ENCODE measurements at places on chromosomes 16 and 17.

DNA sequence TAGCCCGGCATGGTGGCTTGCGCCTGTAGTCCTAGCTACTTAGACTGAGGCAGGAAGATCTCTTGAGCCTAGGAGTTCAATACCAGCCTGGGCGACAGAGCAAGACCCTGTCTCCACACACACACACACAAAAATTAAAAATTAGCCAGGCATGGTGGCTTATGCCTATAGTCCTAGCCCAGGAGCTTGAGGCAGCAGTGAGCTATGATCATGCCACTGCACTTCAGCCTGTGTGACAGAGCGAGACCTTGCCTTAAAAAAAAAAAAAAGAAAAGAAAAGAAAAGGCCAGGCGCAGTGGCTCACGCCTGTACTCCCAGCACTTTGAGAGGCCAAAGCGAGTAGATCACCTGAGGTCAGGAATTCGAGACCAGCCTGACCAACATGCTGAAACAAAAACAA is 23.9 kb downstream of the C17orf75 start:
- no peak for DNase-seq

- no peak for DNase-seq
Measured at GRCh38 chr16:50272111-50272571, 5.8 kb downstream of the ADCY7 start.

GRCh38 chr17:35586569-35587073 is 501 bp upstream of the AP2B1 start:
- DNase-seq = no peak

DNA sequence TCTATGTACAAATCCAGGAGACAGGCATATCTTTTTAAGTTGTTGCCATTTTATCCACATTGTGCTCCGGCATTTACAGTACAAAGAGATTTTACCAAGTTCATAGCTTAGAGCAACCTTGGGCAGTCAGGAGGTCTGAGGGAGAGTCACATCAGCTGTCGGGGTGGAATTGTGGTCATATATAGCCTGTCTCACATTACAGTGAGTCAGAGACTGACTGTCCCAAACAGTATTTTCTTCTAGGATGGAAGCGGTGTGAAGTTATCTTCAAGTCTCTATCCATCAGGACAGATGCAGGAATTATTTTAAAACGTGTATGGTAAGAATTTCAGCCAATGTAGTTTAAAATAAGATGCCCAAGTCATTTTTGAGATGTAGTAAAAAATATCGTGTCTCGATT is 53.0 kb downstream of the GPRC5B start:
- DNase-seq = peak; percentile 58

DNA sequence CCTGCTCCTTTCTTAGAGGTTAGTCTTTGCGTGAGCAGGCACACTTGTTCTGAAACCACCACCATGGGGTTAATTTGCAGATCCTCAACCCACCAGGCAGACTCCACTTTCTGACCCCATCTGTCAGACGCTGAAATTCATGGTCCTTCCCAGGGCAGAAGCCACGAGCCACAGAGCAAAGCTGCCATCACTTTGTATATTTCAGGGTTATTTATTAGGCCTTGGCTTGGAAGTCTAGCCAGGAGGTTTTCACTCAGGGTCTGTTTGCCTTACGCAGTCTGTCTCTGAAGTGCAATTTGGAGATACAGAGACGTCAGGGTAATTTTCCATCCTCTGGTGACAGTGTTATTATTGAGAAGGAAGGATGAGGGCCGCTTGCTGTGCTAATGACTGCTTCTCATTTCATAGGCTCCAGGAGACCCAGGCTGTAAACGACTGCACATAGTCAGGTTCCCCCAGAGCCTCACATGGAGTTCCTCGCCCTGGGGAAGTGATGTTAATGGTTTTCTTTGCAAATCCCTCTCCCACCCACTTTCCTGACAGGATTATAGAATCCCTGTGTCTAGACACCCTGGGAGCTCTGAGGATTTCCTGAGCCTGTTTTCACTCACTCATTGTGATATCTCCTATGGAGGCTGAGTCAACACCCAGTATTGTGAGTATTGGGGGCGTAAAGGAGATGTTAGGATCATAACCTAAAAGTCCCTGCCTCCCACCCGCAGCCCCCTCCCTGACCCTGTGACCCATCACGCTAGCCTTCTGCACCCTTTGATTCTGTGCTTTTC is 269.0 kb downstream of the ABCC12 start:
- peak; percentile 20 for DNase-seq

- DNase-seq = no peak
Measured at GRCh38 chr16:54233615-54234014, 53.0 kb downstream of the IRX3 start.

- no peak for DNase-seq
Measured at GRCh38 chr17:78408476-78409050, 30.1 kb downstream of the PGS1 start.

- DNase-seq = peak; percentile 30
Measured at GRCh38 chr17:80722661-80723060, 178.0 kb downstream of the RPTOR start.

DNA sequence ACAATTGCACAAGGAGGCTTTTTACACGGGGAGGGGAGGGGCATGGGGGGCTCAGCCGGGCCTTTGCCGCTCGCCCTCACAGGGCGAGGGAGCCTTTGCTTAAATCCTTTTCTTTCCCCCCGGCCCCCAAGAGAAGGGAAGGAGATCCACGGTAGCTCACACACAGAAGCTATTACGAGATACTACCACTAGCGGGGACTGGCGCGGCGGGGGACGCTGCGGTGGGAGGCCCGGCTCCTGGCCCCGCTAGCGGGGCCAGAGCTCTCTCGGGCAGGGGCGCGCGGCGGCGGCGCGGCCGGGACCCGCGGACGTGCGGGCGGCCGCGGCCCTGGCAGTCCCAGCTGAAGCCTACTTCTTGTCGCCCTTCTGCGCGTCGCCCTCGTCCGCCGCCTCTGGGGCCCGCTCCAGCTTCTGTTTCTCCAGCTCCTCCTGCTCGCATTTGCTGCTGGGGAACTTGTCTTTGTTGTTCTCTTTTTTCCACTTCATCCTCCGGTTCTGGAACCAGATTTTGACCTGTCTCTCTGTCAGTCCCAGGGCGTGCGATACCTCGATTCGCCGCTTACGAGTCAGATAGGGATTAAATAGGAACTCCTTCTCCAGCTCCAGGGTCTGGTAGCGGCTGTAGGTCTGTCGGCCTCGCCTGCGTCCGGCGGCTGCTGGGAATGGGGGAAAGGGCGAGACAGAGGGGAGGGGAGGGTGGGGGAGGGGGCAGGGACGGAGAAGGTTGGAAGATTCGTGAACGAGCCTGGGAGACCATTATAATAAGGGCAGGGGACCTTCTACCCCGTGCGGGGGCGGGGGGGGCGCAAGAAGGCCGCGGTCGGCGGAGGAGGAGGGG is 2.0 kb downstream of the HOXB8 start:
- DNase-seq = no peak

- no peak for DNase-seq
Measured at GRCh38 chr17:80177986-80178595, 8.3 kb downstream of the CARD14 start.

- no peak for DNase-seq
Measured at GRCh38 chr17:34598161-34598776, 18.9 kb downstream of the TMEM132E start.

GRCh38 chr16:5450409-5451104 is 353.0 kb upstream of the EEF2KMT start:
- no peak for DNase-seq

- no peak for DNase-seq
Measured at GRCh38 chr16:7515543-7515942, 182.9 kb downstream of the RBFOX1 start.

DNA sequence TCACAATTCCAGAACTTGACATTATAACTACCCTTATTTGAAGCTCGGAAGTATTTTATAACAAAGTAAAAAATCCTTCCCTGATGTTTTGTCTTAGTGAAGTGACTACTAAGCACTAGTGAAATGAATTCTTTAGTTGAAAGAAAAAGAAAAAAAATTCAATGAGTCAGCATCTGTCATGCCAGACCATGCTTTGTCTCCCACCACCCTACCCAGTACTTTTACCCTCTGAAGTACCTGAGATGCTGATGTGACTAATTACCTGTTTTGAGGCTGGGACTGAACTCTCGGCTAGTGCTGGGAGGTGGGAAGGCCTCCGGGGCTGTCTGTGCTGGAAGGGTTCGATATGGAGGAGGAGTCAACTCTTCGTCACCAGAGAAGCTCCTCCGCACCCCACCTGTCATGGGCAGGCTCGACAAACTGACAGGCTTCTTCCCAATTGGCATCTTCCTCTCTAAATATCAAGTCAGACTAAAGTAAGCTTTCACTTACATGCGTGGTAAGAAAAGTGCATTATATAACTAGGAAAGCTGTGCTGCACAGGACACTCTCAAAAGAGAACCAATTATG is 19.6 kb downstream of the NME2 start:
- DNase-seq = no peak
